ENCODE measurements at places on chromosomes 7 and 10.

- peak; percentile 12 for ATAC-seq
Observed at GRCh38 chr7:141550386-141551093, 670 bp upstream of the AGK start.

GRCh38 chr7:28855538-28856217 lies 102.5 kb downstream of the TRIL start:
- ATAC-seq: no peak

DNA sequence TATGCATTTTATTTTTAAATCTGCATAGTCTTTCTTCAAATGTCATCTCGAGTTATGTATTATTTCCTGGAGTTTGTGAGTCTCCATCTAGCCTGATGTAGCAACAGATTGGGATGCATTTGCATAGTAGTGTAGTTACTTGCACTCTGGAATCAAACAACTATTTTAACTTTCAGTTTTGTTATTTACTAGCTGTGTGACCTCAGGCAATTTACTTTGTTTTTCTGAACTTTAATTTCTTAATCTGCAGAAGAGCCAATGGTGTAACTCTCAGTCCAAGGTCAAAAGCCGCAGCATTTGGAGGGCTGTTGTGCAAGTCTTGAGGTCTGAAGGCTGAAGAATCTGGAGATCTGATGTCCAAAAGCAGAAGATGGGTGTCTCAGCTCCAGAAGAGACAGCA lies 175.8 kb upstream of the SORCS1 start:
- ATAC-seq: no peak

DNA sequence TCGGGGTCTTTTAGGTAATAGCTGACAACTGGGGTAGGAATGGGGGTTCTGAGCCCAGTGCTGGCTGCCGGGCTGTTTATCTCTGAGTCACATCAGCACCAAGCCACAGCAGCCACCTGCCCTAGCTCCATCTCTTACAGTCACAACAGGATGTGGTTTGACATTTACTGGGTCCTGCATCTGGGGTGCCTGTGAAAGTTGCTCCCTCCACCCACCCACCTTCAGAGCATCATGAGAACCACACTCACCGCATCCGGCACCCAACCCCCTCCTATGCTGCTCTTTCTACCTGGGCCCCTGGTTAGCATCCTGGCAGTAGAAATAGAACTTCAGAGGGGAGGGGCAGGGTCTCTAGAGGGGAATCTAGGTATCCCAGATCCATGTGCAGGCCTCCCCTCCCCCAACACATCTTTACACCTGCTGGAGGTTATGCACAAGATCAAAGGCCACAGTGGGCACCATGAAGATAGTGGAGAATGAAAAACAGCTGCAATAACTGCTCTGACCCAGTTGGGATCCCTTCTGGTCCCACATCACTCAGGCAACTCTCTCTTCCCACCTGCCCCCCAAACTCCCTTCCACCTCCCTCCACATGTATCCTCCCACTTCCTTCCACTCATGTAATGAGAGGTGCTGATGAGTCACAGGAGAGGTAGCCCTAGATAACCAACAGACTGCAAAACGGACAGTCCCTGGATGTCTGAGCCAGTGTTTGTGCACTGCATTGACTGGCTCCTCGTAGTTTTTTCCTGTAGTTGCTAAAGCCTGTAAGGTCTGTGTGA lies 38.2 kb downstream of the PRSS2 start:
- peak; percentile 71 for ATAC-seq

DNA sequence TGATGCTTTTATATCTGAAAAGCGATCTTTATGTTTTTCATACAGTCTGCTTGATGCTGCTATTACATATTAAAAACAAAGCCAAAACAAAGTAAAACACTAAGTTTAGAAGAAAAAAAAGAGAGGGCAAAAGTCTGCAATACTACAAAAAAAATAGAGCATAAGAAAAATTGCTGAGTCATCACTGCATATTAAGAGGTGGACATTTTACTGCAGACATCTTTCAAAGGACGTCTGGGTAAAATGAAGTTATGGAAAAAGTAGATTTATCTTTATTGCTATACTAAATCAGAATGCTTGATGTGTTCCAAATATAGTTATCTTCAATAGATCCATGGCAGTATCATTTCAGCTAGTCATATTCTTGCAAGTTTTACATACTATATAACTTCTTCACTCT lies 172.0 kb downstream of the MAGI2 start:
- no peak for ATAC-seq

DNA sequence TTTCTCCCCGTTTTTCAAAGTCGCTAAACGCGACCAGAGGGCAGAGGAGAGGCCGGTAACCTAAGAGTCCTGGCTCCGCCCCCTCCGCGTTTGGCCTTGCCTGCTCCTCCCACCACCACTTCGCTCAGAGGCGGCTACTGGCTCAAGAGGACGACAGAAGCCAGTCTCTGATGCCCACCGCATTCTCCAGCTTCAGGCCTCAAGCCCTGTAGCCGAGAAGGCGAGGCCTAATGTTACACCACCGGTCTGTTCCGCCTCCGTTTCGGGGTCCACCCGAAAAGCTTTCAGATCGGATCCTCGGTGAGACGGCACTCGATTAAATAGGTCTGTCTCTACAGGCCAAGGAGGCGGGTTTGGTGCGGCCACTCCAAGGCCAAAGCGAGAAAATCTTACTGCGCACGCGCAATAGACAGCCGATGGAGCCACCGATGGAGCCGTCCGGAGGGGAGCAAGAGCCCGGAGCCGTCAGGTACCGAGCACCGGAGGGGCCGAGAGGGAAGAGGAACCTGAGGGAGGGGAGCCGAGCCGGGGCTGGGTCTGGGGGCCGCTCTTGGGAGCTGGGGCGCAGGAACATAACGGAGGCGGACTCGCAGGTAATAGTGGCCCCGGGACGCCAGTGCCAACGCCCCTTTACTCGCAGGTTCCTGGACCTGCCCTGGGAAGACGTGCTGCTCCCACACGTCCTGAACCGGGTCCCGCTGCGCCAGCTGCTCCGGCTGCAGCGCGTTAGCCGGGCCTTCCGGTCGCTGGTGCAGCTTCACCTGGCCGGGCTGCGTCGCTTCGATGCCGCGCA lies at the start of gene FBXL15:
FBXL15 (plus strand) TSS at position 123 of the 793 bp plus-strand sequence; CDS start at position 417, 294 bp downstream.
- peak; percentile 80 for ATAC-seq

DNA sequence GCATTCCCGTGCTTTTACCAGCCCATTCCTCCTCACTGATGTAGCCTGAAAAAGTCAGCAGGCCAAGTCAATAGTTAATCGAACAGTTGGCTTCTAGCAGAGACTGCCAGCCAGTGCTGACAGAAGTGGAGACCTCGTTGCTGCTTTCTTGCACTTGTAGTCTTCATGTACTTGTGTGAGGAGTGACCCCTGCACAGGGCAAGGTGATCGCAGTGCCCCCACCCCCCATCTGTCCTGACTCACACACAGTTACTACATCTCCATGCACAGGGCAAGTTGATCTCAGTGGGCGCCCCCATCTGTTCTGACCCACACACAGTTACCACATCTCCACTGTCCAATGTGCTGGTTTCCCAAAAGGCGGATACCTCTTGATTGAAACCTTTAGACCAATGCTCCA lies 34.2 kb downstream of the C10orf71 start:
- ATAC-seq: no peak

DNA sequence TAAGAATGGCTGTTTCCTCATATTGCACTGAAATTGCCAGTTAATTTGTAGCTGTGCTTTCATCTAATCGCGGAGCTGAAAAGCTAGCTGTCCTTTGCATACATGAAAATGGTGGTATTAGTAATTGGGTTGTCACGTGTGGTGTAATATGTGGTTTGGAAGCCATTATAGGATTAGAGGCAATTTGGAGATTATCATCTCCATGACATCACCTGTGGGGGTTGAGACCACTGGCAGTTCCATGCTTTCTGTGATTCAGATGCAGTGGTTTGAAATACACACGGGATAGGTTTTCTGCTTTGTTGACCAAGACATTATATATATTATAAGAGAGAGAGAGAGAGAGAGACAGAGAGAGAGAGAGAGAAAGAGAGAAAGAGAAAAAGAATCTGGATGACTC lies 180.8 kb downstream of the RAB11FIP2 start:
- no peak for ATAC-seq

- ATAC-seq: peak; percentile 65
Observed at GRCh38 chr7:139767561-139767982, 10.2 kb downstream of the HIPK2 start.

GRCh38 chr7:121605317-121605680 lies 209.2 kb upstream of the FAM3C start:
- ATAC-seq: no peak

- no peak for ATAC-seq
Observed at GRCh38 chr7:138396251-138397070, 63.6 kb upstream of the TRIM24 start.

GRCh38 chr7:134165252-134165651 lies 38.1 kb downstream of the LRGUK start:
- ATAC-seq: no peak

DNA sequence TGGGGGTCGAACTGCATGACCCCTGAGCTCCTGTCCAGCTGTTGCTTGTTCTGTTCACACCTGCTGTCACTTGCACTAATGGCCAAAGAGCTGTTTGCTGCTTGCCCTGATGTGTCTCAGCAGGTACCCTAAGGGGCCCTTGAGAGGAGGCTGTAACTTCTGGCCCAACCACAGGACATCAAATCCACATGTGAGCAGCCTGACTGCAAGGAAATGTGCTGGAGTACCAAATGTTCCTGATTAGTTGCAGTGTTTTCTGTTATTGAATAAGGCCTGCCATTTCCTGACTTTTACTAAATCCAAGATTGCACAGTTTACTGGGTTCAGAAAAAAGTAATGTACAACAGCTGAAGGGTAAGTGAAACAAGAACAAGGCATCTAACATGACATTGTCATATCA lies 91.7 kb upstream of the IL6 start:
- ATAC-seq: no peak

DNA sequence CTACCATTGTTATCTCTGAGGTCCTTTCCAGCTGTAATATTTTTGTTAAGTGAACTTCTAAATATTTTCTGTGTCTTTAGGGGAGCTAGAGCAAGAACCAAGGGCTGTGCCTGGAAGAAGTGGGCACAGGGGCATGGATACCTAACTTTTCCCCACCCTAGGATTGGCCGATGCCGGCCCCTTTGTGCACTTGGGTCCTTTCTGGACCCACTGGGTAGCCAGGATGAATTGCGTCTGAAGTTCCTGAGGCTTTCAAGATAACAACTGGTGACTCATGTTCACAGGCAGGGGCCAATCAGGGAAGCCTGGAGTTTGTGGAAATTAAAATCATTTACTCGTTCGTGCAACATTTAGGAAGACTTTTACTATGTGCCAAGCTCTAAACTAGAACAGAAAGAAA lies 758 bp downstream of the DPCD start:
- no peak for ATAC-seq

GRCh38 chr7:91266689-91267090 lies 2.5 kb downstream of the FZD1 start:
- ATAC-seq: no peak

DNA sequence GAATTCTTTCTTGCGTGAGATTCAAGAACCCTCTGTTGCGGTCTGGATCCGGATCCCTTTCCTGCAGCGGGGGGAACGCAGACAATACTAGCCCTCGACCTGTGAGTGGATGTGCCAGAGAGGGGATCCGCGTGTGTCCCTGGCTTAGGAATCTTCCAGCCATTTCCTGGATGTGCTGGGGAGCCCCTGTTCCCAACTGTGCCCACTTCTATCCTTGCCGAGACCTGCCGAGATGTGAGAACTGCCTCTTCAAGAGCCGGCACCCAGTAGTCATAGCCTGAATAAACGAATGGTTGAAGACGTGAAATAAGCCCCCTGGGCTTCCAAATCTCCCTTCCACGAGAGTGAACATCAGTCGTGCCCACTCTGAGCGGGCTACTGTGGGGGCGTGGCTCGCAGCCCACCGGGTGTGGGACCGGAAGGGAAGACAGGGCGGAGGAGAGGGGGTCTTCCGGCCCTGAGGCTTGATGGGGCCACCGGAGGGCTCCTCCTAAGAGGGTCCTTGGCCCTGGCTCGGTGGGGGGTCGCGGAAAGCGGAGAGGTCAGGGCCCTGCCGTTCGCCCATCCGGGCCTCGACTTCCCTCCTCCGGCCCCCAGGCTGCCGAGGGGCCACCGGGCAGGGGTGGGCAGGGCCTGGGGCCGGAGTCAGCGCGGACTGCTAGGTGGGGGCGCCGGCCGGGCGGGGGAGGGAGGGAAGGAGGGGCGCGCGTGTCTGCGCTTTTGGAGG lies 1.3 kb upstream of the CCDC136 start:
- ATAC-seq: peak; percentile 19

GRCh38 chr7:65269150-65269856 lies 104.4 kb upstream of the ZNF92 start:
- peak; percentile 97 for ATAC-seq

DNA sequence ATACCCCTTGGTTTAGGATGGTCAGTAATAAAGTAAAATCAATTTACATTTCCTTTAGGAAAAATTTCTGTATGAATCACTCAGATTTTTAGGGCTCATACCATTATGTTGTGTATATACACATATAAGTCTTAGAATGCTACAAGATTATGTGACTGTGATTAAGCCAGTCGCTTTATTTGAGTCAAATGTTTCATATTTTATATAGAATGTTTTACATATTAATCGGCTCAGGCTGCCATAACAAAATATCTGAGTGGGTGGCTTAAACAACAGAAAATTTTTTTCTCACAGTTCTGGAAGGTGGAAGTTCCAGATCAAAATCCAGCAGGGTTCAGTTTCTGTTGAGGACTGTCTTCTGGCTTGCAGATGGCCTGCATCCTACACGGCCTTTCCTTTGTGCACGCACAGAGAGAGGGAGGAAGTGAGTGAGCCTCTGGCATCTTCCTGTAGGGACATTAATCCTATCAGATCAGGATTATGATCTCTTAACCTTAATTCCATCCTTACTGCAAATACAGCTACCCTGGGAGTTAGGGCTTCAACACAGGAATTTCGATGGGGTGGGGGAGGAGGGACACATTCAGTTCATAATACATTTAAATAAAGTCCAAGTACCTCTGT lies 198.0 kb downstream of the PHF14 start:
- peak; percentile 11 for ATAC-seq

GRCh38 chr7:17421941-17422340 lies 123.5 kb downstream of the AHR start:
- ATAC-seq: no peak

- no peak for ATAC-seq
Observed at GRCh38 chr7:25845464-25845863, 306.5 kb upstream of the NFE2L3 start.

- ATAC-seq: no peak
Observed at GRCh38 chr10:95474228-95475002, 86.8 kb downstream of the SORBS1 start.

DNA sequence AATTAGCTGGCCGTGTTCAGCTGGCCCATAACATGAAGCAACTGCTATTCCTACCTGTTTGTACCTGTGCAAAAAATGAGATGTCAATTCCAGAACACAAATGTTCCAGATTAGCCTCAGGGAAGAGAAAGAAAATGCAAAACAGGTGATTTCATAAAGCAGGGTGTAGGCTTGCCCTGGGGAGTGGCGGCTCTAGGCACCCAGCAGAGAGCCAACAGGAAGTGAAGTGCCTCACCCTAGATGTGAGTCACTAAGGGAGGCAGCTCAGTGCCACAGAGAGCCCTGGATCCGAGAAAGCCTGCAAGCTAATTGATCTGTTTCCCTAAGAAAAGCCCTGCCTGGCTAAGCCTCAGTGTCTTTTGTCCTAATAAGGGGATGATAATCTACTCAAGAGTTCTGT lies 240.0 kb downstream of the ARHGAP21 start:
- peak; percentile 100 for ATAC-seq
